ENCODE measurements at places on chromosomes 7 and 10.

DNA sequence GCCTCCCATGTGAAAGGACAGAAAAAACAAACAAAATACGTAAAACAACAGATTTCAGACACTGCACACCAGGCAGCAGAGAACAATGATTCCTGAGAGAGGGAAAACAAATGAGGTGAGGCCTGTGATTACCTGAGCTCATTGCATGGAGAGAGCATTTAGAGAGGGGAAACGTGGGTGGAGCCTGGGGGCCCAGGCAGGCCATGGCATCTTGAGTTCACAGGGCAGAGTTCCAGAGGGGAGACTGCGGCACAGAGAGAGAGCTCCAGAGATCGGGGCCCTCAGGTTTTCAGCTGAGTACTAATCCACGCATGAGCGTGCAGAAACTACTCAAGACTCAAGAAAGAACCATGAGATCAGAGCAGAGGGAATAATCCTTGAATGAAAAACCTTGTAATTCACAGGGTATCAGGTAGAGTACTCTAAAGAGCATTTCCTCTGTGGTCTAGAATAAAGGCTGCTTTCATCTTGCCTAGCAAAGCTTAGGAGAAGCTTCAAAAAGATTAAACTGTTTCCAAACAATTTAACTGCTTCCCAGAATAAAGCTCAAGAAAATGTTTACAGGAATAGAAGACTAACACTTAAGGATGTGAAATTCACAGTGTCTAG lies 46.6 kb upstream of the ARHGAP12 start:
- DNase-seq = no peak

DNA sequence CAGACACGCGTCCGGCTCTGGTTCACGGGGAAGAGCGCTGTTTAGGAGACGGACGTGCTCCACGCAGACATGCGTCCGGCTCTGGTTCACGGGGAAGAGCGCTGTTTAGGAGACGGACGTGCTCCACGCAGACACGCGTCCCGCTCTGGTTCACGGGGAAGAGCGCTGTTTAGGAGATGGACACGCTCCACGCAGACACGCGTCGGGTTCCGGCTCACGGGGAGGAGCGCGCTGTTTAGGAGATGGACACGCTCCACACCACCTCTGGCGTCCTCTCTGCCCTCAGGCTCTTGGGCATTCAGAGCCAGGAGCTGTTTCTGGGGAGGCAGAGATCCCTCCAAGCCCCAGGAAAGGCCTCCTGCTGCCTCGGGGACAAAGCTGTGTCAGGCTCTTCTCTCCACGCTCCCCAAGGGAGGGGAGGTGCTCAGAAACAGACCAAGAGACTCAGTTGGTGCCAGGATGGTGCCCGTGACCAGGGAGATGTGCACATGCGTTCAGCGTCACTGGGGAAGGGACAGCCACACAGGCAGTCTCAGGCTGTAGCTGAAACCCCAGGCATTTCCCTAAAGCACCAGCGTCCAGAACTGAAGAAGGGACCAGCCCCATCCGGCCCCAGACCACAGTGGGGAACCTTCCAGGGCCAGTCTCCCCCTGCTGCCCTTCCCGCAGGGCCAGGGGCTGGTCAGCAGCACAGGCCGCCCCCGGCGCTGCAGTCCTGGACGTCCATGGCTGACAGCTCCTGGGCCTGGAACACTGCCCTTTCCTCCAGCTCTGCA lies 175.6 kb downstream of the ELFN1 start:
- no peak for DNase-seq

DNA sequence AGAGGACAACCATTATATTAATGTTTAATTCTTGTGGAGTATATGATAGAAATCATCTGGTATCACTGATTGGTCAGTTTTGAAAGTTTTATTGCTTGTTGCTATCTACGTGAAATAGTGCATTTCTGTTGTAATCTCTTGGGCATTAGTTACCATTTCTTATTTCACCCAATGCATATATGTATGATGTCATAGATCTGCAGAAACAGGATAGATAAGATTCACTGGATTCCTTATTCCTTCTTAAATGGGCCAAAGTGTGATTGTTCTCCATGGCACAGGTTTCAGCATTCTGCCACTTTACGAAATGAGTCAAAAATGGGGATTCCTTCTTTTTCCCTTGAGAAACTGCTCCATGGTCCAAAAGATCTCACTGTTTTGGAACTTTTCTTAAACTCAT lies 56.6 kb downstream of the VTI1A start:
- no peak for DNase-seq

- DNase-seq = peak; percentile 79
Measured at GRCh38 chr10:45008524-45009161, 7.9 kb downstream of the ZNF22 start.

DNA sequence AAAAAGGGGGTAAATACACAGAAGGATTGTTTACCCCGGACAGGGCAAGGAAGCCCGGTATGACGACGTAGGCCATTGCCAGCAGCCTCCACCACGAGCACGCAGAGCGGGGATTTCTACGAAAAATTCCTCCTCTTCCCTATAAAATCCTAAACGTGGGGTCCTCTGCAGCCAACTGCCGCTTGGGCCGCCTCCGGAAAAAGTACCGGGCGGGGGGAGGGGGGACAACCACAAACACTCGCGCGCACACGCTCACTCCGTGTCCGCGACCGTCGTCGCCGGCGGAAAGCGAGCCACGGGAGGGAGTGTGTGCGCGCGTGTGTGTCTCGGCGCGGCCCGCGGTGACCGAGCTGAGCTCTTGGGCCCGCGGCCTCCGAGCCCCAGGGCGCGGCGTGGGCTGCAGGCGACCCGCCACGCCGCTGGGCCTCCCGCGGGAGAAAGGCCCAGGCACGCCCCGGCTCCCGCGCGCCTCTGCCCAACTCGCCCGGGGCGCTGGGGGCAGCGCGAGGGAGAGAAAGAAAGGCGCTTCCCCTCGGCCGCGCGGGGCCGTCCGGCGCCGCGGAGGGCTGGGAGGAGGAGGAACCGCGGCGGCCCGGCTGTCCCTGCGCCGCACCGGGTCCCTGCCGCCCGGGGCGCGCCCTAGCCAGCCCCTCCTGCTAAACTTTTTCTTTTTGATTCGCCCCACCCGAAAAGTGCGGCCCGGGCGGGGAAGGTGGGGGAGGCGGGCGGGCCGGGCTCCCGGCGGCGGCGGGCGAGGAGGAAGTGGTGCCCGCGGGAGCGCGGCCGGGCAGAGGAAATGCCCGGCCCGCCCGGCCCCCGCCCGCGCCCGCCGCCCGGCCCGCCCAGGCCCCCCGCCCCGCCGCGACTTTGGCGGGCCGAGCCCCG lies 1.5 kb downstream of the CTBP2 start:
- DNase-seq = no peak

DNA sequence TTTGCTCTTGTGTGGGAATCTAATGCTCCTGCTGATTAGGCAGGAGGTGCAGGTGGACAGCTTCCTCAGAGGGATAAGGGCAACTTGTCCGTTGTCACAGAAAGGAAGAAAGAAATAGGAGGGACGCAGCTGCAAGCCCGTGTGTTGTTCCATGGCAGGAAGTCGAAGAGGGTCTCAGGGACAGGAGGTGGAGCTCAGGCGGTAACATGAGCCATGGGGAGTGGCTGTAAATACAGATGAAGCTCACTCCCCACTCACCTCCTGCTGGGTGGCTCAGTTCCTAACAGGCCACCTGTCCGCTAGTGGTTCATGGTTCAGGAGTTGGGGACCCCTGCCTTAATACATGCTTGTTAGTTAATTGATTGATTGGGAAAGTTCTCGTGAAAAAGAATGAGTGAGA lies 101.7 kb upstream of the SFMBT2 start:
- DNase-seq = no peak

- DNase-seq = no peak
Measured at GRCh38 chr10:78993261-78993945, 75.4 kb upstream of the ZMIZ1 start.

DNA sequence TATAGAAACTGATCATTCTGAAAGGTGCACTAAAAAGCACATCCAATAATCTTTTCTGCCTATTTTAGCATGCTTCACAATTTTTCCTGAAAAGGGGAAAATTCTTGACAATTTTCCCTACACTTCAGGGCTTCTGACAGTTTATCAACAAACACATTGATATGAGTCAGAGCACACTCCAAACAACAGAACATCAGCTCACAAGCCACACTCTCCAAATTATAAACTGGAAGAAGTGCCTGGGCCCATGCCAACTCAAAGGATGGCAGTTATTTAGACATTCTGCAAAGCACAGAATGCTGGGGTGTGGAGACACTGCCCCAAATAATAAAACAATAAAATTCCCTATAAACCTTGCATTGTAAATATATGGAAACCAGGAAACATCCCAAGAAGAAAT lies 90.8 kb downstream of the ELAPOR2 start:
- DNase-seq = no peak

DNA sequence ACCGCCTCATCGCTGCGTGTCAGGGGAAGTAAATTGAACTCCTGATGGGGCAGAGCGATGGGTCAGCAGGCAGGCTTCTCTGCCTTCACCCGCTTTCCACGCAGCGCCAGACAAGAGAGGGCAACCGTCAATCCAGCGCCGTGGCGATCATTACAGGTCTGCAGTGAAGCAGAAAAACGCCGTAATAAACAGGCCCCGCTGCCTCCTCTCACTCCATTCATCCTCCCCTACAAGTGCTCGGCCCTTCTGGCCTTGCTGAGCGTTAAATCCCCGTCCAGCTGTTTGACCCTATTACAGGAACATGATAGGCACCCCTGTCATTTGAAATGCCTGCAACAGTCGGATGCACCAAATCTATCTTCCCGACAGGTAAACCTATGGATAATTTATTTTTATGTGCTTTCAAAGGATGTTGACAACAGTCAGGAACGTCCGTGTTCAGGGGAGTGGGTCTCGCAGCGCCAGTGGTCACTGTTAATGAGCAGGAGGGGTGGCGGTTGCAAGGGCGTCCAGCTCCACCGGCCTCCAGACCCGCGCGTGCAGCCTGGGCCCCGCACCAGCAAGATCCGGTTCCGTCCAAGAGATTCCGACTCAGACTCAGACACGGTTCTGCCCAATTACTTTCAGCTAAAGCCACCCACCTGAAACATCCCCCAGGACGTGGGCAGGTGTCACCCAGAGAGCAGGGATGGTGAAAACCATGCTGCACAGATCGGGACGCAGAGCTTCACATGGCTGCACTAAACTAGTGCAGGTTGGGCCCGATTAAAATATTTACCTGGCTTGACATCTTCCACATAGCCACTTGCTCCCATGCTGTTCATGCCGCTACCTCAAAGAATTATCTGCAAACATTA lies 508.0 kb upstream of the MGMT start:
- DNase-seq = no peak

DNA sequence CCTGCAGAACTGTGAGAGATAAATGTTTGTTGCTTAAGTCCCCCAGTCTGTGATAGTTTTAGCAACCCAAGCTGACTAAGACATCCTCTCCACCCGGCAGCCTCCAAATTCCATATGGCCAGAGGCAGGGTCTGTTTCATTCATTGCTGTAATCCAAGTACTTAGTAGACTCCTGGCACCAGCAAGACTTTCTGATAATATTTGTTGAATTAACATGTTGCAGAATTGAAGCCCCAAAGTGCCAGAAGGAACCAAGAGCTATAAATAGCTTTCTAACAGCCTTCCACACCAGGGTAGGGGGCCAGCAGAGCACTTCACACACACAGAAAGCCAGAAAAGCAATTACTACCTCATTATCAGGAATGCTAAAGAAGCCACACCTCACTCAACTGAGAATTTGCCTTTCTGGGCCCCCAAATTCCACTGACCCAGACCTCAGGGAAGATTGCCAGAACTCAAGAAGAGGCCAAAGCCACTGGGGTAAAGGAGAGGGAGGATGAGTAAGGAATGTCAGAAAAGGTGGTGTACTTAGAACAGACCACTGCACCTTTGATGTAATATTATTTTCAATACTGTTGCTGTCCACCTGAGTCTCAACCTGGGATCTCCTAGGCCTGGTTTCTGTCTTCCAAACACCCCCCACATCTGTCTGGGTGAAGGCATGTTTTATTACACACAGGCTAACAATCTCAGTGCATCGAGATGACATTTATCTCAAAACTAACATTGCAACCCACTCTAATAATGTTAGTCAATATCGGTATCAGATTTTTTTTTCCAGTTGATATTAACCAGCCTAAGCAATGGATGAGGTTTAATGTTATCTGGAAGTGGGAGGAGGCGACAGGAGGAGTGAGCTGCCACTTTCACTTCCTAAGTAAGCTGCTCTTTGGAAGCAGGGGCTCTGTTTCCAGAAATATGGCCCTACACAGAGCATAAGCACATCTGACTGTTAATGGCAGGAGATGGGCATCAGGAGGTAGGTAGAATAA lies 5.5 kb downstream of the NOD1 start:
- no peak for DNase-seq

DNA sequence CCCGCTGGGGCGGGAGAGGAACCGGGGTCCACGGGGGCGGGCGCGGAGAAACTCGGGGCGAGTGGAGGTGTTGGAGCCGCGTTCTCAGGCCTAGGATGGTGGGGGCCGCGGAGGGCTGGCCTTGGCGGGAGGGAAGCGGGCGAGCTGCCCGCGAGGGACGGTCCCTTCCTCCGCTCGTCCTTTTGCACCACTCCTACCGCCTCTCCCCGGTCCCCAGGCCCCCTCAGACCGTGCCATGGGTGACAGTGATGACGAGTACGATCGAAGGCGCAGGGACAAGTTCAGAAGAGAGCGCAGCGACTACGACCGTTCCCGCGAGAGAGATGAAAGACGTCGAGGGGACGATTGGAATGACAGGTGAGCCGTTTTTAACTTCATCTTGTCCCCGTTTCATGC lies 451 bp downstream of the SRRT start:
- DNase-seq = no peak

DNA sequence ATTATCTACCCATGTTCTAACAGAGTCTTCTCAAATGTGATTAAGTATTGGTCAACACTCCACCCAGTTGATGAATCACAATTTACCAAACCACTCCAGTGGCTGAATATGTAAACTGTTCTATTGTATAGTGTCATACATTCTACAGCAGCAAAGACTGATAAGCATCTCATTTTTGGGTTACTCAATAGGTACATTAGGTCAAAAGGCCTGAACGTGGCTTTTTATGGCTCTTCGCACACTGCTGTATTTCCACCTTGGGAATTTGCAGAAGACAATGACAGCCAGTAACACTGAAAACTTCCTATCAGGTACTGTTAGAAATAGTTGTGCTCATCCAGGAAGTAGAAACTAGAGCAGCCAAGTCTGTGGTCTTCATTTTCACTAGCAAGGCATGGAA lies 166.9 kb downstream of the GLI3 start:
- DNase-seq = no peak

GRCh38 chr10:115566867-115567266 lies 473.7 kb downstream of the ATRNL1 start:
- DNase-seq = peak; percentile 14

GRCh38 chr7:77734659-77735421 lies 38.6 kb downstream of the RSBN1L start:
- DNase-seq = no peak

- DNase-seq = no peak
Measured at GRCh38 chr10:71964743-71965515, 734 bp downstream of the CHST3 start.

DNA sequence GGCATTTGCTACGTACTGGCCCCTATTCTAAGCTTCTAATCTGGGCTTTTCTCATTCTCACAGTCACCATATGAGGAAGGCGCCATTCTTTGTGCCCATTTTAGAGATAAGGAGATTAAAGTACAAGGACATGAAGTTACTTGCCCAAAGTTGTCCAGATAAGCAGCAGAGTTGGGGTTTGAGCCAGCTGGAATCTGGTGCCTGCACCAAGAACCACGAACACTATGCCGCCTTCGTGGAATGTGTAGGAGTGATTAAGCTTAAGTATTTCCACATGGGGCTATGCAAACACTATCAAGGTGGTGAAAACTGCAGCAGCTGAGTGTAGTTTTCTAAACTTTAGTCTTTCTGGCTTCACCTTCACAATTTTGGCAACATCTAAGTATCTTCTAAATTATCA lies 342.7 kb upstream of the ETV1 start:
- no peak for DNase-seq

- DNase-seq = no peak
Measured at GRCh38 chr7:35380739-35381224, 126.9 kb upstream of the TBX20 start.

Data from DMS153 (cell line).